ENCODE measurements at places on chromosomes 2 and 18. TPM values are rescaled to one million over a fixed set of nuclear protein-coding genes. Genes with fewer than 3 reads are reported as not detected.

DNA sequence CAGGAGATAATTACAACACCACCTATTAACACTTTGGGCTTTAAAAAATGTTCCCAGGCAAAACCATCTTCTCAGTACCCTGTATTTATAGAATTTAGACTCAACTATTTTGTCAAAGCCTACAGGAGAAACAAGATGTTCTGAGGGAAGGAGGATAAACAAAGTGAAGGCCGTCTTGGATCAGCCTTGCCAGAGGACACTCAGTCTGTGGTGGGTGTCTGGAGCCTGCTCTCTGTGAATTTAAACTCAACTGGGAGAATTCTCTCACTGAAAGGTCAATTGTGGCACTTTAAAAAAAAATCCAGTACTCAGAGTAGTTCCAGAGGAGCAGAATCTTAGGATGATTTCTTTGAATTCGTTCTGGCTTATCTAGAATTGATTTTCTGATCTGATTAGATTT is 28.4 kb upstream of the SLC1A4 start:
- DNase-seq = no peak

The TMEM178A gene
- polyA plus RNA-seq = 2.0 TPM

GRCh38 chr2:218880859-218881594 is 375 bp downstream of the WNT10A start:
- no peak for DNase-seq

DNA sequence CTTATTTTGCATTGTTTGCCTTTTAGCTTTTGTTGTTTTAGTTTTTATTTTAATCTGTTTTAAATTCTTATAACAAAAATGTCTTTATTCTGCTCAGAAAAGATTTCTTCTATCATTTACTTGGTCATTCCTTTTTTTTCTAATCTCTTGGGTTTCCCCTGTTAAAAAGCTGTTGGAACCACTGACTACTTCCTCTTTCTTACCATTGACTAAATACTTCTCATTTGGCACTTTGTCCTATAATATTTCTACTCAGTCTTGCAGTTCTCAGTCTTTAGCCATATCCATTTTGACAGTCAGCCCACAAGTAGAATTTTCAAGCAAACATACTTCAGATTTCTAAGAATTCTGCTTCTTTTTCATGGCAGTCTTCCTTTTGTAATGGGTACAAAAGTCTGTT is 567.2 kb downstream of the SATB2 start:
- DNase-seq = no peak

DNA sequence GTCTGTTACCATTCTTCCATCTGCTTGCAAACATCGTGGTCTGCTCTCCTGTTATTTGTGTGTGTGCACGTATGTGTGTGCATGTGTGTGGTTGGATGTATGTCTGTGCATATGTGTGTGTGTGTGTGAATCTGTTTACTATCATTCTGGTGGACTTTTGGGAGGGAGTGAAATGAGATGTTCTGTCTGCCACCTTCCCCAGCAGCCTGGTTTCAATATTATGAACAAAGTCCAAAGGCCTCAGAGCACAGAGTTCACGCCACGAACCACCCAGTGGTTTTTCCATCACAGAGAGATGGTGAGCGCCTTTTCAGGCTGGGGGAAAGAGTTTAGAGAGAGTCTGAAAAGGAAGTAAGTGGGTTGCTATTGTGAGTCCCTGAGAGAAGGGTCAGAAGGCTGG is 67.1 kb upstream of the YWHAQ start:
- no peak for DNase-seq

The ACOXL gene
- polyA plus RNA-seq = not detected

DNA sequence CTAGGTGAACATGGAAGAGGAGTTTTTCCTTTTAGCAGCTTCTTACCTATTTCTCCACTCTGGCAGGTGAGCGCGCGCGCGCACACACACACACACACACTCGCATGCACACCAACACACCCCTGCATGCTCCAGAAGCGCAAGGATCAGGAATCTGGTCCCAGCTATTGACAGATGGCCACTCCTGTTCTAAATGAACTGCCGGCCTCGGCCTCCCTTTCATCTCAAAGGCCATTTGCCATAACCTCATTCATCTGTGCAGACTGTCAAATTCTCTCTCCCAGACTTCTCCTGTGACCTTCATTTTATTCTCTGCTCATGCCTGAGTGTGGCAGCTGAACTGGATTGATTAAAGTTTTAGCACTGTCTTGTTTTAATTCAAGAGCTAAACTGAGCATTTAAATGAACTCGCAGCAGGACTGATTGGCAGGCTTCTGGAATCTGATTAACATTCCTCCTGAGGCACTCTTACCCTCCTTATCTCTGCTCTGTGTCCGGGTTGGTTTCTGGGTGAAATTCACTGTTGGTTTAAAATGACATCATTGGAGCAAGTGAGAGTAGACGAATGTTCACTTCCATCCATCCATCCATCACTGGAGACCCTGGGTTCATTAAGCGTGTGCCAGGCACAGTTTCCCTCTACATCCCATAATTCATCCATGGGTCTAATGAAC is 58.8 kb downstream of the FECH start:
- no peak for DNase-seq

The FOXI3 gene
- polyA plus RNA-seq = not detected

- no peak for DNase-seq
Measured at GRCh38 chr2:201887773-201888425, 81.6 kb downstream of the CDK15 start.

GRCh38 chr2:12457831-12458230 is 258.9 kb upstream of the TRIB2 start:
- no peak for DNase-seq

DNA sequence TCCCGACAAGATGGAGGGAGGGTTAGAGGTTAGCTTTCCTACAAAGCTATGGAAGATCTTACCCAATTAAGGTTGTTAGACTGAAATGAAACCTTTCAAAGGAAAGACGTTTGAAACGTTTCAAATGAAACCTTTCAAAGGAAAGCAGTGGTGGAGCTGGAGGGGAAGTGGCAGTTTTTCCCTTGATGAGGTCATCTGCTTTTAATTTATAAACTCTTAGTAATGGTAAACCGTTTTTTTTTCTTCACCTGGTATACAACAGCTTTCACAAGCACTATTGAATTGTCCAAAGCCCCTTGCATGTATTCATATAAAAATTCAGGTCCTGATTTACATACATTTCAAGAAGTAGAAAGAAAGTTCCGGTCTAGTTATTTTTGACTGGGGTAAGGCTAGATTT is 7.4 kb downstream of the PMAIP1 start:
- no peak for DNase-seq

GRCh38 chr2:128421861-128422311 is 103.2 kb upstream of the HS6ST1 start:
- DNase-seq = no peak

DNA sequence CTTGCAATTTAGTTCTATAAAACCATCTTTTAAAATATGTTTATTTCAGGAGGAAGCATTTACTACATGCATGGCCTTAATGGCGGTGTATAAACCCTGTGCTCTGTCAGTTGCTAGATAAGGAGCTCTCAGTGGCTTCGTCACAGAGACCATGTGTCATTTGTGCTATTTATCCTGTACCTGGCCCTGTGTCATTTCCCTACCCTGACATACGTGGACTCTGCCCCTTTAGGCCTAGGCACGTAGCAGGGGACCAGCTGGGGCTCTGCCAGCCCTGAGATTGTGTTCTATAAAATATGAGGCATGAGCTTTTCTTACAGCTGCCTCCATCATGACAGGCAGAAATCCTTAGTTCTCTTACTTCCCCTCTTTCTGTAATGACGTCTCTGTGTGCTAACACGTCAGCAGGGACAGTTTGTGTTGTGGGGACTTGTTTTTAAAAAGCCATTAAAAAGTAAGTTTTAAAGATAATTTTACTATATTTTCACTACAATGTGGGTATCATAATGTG is 88.0 kb downstream of the ITGB1BP1 start:
- no peak for DNase-seq

DNA sequence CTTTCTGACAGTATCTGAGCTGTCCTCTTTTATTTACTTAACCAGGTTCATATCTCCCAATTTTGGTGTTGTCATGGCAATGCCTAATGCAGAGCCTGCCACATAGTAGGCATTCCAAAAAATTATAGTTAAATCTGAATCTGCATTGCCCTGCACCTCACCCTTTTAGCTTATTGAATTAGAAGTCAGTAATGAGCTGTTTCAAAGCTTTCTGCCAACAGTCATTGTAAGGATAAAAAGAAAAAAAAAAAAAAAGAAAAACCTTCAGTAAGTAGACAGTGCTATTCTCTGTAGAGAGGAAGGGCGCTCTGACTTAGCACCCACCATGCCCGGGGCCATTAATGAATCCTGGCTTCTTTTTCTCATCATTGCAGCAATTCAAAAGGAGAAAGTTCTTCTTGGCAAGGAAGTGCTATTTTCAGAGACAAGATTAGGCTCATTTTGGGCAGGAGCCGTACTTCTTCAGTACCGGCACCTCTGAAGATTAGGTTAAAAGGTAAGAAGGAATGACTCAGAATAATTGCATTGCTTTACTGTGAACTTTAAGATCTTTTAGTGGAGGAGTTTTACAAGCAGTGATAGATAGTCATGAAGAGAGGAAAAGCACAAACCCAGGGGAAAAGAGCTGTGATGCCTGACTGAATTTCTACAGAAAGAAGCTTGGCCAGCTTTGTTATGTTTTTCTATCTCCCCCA is 2041.2 kb upstream of the PIK3C3 start:
- no peak for DNase-seq

DNA sequence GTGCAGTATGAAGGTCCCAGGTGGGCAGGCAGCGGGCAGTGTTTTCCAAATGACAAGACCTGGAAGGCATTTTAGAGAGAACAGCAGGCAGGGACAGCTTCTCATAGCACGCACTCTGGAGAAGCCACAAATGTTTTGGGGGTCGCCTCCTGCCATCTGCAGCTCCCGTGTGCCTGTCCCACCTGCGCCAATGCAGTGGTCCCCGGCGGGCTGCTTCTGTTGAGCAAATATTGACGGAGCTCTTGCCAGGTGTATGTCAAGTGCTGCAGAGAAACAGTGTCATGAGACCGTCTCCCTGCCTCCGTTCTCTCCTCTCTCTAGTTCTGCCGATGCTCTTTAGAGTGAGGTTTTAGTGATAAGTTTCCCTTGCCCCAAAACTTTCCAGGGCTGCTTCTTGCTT is 174.8 kb downstream of the LDLRAD4 start:
- DNase-seq = no peak

The GALNT13 gene
- polyA plus RNA-seq = not detected

- DNase-seq = no peak
Measured at GRCh38 chr2:118665784-118666529, 181.5 kb downstream of the EN1 start.

The CARF gene
- polyA plus RNA-seq = 7.7 TPM

- DNase-seq = no peak
Measured at GRCh38 chr2:71619230-71619741, 165.9 kb downstream of the DYSF start.

- DNase-seq = no peak
Measured at GRCh38 chr18:25587545-25587944, 235.6 kb upstream of the ZNF521 start.

GRCh38 chr18:78738076-78738690 is 241.4 kb upstream of the SALL3 start:
- no peak for DNase-seq

DNA sequence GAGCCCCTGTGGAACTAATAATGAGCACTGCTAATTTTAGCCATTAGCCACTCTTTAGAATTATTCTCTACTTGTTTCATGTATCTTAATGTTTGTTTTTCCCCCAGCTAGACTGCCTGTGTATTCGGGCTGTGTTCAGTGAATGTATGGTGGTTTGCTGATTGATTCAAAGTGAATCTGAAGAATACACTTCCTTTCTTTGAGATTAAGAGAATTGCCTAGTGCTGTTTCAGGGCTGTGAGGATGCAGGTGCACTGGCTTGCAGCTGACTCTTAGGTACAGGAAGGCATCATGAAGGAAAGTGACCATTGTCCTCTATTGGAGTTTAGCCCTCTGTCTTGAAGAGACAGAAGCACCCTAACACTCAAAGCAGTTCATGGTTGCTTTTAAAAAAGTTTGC is 138.7 kb downstream of the CERS6 start:
- no peak for DNase-seq

The MAPRE3 gene
- 15.3 TPM for polyA plus RNA-seq

- no peak for DNase-seq
Measured at GRCh38 chr2:177989029-177989885, 83.3 kb downstream of the PDE11A start.

GRCh38 chr2:198440833-198441232 is 636.4 kb downstream of the PLCL1 start:
- DNase-seq = no peak

Measured in BJ (cell line).